Activated T-cell treated with anti-CD3 and anti-CD28 coated beads for 1 hour (primary cell): ENCODE measurements at places on chromosomes 2 and 18.

- DNase-seq: no peak
These were observed 75.1 kb downstream of the AGPS start for GRCh38 chr2:177467646-177468045.

GRCh38 chr2:25228848-25229278 lies 60.5 kb upstream of the POMC start:
- no peak for DNase-seq

DNA sequence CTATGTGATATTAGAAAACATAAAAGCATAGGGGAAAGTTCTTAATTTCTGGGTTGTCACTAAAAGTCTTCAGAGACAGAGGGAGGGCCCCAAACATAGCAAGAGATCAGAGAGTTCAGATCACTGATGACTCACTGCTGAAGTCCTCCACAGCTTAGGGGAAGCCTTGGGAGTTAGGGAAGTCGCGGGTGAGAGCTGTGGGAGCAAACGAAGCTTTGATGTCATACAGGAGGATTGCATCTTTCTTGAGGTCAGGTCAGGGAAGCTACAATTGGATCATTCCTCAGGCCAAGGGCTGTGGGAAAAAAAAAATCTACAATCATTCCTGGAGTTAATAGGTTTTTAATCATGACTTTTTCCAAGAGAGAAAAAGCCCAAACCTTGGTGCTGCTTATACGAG lies 96.2 kb downstream of the COPS8 start:
- no peak for DNase-seq

GRCh38 chr2:111186933-111187332 lies 66.2 kb downstream of the BCL2L11 start:
- no peak for DNase-seq

- no peak for DNase-seq
These were observed 167.1 kb downstream of the RAB3GAP1 start for GRCh38 chr2:135219226-135219625.

DNA sequence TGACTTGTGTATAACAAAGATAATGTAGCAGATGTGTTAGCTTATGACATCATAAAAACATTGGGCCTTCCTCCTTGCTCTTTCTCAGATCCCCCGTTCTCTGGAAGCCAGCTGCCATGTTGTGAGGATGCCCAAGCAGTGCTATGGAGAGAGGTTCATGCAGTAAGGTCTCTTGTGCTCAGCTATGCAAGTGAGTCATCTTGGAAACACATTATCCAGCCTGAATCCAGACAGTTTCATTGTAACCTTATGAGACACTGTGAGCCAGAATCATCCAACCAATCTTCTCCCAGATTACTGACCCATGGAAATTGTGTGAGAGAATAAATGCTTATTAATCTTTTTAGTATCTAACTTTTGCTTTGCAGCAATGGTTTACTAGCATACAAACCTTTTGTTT lies 60.8 kb downstream of the ST6GAL2 start:
- DNase-seq: no peak

DNA sequence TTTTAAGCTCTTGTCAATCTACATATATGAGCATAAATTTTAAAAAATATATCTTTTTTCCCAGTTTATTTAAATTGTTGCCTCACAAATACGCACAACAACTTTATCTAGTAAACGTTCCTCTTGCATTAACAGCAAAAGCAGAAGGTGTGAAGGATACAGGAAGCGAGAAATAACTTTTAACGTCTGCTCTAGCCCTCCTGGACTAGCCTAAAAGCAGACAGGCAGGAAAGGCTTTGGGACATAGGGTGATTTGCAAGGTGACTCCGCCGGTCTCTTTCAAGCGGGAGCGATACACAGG lies 434 bp upstream of the DUSP19 start:
- DNase-seq: no peak
